ENCODE measurements at places on chromosomes 2 and 18.

- peak; percentile 32 for DNase-seq
These were observed 489.5 kb downstream of the IRS1 start for GRCh38 chr2:226310146-226310545.

DNA sequence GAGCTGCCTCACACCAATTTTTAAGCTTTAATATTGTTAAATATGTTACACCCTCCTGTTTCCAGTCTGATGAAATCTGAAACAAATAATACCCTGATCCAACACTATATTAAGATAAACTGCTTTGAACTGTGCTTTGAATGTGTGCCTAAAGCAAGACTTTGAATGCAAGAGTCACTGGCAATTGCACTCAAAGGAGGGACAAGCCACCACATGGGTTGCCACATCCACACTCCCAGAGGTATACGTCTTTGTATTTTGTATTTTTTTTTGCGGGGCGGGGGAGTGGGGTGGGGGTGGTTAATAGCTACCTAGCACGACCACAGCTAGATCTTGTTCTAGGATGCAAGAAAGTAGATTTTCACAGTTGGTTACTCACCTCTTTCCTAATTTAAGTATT lies 1.8 kb upstream of the ZEB2 start:
- no peak for DNase-seq

DNA sequence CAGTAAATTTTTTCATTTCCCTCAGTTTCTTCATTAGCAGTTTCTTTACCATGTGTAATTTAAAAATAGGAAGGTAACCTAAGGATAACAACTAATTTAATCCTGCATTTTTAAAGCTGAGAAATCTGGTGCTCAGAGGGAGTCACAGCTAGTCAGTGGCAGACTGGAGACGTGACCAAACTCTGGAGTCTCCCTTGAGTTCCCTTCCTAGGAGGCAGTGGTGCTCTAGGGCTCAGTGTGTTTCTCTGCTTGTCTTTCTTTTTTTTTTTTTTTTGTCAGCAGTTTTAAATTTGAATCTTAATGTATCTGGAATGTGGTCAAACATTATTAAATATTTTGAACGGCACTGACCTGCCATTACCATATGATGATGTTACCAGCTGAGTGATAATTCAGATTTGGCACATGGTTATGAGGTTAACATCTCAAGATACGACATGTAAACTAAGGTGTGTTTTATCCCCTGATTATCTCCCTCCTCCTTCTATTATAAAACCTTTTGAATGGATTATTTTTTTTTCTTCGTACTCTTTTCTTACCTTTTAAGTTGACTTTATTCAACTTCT lies 226.2 kb downstream of the GALNT13 start:
- DNase-seq = no peak

DNA sequence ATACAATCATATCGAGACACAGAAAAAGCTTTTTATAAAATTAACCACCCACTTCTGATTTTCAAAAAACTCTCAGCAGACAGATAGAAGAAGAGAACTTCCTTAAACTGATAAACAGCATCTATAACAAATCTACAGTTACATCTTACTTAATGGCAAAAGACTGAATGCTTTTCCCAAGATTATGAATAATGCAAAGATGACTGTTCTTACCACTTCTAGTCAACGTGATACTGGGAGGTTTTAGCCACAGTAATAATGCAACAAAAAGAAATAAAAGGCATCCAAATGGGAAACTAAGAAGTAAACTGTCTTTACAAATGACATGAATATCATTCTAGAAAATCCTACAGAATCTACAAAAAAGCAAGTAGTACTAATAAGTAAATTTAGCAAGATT lies 58.0 kb upstream of the TMEM247 start:
- no peak for DNase-seq

DNA sequence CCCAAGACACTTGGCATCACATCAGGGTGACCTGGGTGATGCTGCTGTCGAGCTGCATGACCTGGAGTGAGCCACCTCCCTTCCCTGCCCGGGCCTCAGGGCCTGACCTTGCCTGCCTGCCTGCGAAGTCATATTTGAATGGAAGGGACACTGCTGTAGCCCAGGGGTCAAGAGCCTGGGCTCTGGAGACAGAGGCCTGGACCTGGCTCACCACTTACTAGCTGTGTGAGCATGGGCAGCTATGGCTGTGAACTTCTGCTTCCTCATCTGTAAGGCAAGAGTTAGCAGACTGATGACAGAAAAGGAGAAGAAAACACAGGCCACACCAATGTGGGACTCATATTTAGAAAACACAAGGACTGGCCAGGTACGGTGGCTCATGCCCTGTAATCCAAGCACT lies 118.7 kb downstream of the ZFP36L2 start:
- DNase-seq = no peak
